ENCODE measurements at places on chromosomes 4 and X. TPM values are rescaled to one million over a fixed set of nuclear protein-coding genes. Genes with fewer than 3 reads are reported as not detected.

Gene DSPP
- not detected for polyA plus RNA-seq

Gene PNMA3
- polyA plus RNA-seq, result 1.2 TPM

Gene BEX1
- polyA plus RNA-seq, result 0.34 TPM

Gene PAGE2B
- not detected for polyA plus RNA-seq

Gene CYBB
- 22.6 TPM for polyA plus RNA-seq

Gene ALAS2
- 14.7 TPM for polyA plus RNA-seq
